Occipital lobe (tissue), 3 donors: ENCODE measurements at places on chromosomes 3 and 15. TPM values are rescaled to one million over a fixed set of nuclear protein-coding genes. Genes with fewer than 3 reads are reported as not detected.

The BCL6 gene
- 7.5 TPM for total RNA-seq

- DNase-seq = no peak
Observed at GRCh38 chr15:64991536-64992135, 1.9 kb upstream of the SPG21 start.

DNA sequence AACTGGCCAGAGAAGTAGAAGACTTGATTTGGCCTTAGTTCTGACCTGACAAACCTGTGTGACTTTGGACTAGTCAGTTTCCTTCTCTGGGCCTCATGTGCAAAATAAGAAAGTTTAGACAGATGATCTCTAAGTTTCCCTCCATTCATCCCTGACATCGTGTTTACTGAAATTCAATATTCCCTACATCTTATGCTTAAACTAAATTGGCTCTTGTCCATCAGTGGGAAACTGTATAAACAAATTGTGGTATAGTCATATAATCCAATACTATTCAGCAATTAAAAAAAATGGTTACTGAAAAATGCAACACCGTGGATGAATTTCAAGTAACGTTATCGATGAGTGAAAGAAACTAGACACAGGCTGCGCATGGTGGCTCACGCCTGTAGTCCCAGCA, 64.4 kb upstream of the HRH1 start:
- DNase-seq = no peak

GRCh38 chr3:126734106-126734723, 30.2 kb downstream of the CHCHD6 start:
- no peak for DNase-seq

DNA sequence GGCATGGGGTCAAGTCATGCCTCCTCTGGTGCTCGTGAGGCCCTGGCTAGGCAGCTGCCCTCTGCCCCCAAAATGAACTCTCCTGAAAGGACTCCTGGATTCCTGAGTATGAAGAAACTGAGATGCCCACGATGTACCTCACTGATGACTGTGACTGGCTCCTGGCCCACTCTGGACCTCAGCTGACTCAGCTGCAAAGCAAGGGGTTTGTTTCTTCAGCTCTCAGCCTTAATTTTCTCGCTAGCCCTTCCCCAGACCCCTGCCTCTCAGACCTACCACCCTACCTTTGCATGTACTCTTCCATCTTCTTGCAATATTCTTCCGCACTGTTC, 5.2 kb upstream of the GNAI2 start:
- DNase-seq = no peak

GRCh38 chr15:90617668-90618097, 88.0 kb downstream of the CRTC3 start:
- no peak for DNase-seq

DNA sequence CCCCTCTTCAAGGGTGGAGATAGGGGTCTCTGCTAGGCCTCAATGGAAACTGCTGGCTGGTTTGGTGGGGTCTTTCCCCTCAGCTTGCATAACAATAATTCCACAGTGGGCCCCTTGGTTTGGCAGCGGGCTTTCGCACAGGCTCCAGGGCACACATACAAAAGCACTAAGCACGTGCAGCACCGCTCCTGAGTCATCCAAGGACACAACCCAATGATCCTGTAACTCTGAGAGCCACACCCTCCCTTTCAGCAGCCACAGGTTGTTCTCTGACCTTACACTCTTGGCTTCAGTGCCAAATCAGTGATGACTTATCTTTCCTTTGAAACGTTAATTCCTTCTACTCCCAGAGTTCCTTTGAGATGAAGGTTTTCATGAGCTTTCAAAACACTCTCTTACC, 41.7 kb downstream of the DAPK2 start:
- DNase-seq = no peak
